ENCODE measurements at places on chromosomes 2 and 18. TPM values are rescaled to one million over a fixed set of nuclear protein-coding genes. Genes with fewer than 3 reads are reported as not detected.

DNA sequence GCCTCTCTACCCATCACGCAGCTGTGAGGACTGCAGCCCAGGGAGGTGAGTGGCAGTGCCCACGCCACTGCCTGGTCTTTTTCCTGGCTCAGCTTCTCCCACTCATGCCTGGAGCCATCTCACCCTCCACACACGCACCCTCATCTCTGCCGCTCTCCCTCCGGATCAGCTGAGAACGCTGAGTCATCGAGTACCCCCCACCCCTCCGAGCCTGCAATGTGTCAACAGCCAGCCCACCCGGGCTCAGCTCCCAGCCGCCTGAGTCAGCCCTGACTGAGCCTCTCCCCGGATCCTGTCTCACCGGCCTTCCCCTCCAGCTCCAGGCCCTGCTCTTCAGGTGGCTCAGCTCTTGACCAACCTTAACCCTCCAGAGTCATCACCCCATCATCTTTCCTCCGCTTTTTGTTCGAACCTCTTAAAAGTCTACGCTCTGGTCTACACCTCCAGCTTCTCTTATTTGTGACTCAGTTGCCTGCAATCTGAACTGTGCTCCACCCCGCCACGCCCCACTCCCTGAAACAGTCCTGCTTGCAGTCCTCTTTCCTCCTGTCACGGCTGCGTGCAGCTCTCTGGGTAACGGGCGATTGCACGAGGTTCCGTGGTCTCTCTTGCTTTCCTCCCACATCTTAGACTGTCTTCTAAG lies 94.4 kb upstream of the ASAP2 start:
- DNase-seq: peak; percentile 81

DNA sequence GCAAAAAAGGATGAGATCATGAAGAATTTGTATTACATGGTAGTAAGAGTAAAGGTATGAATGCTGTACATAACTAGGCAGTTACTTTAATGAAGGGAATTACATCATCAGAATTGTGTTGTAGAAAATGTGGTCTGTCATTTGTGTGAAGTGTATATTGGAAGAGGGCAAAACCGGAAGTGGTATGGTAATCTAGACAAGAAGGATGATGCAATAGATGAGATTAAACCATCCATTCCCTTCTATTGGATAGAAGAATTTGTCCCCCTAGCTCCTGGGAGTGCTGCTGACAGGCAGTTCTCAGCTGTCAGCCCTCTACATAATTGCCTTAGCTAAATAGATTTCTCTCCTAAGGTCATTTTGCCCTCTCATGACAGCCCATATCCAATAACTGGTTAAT lies 55.9 kb upstream of the BARD1 start:
- peak; percentile 1 for DNase-seq

The LYPD6 gene
- total RNA-seq: 16.6 TPM

The CNTNAP5 gene
- total RNA-seq: not detected

DNA sequence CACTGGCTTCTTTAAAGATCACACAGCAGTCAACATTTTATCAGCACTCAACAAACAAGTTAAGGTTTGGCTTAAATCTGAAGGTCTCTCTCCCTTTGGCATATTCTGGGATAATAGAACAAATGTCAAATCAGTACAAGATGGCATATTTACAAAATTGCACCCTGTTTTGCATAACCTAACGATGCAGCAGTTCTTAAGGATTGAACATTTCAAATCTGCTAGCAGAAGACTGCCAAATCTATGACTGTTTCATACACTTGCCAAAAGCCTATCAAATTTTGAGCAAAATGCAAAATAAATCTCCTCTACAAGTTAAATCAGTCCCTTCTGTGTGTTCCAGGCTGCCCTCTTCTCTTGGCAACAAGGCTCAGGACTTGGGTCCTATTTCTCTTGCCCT lies 73.6 kb downstream of the DPP4 start:
- DNase-seq: no peak

DNA sequence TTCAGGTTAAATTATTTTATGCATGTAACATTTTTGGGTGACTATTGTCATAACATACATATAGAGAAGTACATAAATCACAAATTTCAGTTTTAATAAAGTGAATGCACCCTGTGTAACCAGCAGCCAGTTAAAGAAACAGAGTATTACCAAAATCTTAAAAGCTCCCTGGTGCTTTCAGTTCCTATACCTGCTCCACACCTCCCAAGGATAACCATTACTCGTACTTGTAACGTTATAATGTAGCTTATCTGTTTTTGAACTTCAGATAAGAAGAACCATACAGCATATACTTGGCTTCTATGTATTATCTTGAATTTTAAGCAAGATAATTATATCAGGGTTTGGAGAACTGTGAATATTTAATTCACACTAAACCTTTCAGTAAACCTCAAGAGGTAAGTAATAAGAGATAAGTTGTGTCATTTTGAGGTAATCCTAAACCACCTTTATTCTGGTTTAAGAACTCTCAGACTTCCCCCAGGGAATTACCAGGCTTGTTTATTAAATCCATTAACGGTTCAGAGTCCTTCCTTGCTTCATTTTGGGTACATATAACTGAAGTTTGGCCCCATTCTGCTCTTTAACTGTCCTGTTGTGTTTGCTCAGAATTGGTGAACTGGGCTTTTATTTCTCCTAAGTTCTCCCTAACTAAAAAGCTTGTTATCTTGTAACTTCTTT lies 58.6 kb downstream of the LCLAT1 start:
- no peak for DNase-seq

- DNase-seq: no peak
Observed at GRCh38 chr18:45783097-45784075, 42.1 kb upstream of the SIGLEC15 start.

GRCh38 chr2:64018701-64019082 lies 536 bp downstream of the VPS54 start:
- peak; percentile 70 for DNase-seq

The SLC4A5 gene
- not detected for total RNA-seq

GRCh38 chr2:137748533-137748932 lies 215.7 kb upstream of the HNMT start:
- no peak for DNase-seq

The RAMP1 gene
- total RNA-seq: 13.5 TPM

GRCh38 chr2:162118166-162119031 lies 33.6 kb downstream of the GCG start:
- DNase-seq: peak; percentile 88

DNA sequence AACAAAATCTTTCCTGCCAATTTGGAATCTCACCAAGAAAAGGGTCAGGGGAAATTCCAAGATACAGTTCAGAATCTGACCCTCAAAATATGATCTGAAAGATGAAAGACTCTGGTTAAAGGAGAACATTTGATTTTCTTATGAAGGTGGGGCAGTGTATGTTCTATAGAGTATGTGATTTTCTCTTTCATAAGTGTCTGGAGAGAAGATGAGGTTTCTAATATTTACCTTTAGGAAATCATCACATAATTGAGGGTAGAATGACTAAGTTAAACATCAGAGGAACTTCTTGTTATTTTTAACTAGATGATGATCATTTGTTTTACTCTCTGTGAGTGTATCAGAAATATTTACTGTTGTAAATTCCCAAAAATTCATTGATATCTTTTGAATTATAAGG lies 27.8 kb upstream of the MBOAT2 start:
- no peak for DNase-seq

The ERBB4 gene
- not detected for total RNA-seq

DNA sequence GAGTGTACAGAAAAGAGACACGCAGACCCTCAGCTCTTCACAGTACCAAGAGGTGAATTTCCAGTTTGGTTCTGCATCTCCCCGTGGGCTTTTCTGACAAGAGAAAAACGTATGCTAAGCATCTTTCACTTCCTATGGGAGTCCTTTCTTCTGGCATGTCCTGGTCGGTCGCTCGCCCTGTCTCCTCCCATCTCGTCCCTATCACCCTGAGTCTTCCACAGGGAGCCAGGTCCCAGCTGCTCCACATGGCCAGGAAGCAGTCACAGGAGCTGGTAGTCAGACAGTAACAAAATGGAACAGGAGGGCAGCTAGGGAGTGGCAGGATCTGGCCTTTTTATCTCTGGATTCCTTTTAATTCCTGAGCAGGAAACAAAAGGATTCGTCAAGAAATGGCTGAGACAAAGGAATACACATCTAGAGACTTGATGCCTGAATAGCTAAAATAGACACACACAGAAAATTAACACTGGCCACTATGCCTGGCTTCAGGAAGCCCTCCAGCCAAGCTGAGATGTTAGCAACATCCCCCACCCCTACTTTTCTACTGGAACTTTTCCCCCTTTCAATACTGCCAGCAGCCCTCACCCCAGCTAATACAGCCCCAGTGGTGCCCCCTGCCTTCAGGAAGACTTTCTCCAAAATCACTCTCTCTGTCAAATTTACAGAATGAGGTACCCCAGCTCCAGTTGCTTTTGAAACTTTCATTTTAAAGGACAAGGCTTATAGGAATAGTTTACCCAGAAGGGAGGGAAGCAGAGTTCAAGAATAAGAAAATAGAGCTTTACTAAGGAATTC lies 136.1 kb downstream of the DNER start:
- no peak for DNase-seq

- no peak for DNase-seq
Observed at GRCh38 chr2:58163913-58164312, 77.2 kb downstream of the FANCL start.

DNA sequence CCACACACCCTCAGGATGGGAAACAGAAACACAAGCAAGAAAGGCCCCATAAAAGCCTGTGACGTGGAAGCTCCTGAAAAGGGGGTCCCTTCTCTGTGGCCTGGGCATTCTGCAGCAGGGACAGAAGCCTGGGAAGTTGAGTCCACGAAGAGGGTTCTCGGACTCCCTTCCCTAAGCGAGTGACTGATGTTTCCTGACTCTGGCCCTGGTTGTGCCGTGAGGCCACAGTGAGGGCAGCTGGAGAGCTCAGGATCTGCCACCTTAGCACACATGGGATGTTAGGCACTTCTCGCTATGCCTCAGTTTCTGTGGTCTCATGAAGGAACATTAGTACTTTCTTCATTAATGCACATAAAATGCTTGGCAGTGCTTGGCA lies 87.2 kb upstream of the ZFP36L2 start:
- DNase-seq: no peak

DNA sequence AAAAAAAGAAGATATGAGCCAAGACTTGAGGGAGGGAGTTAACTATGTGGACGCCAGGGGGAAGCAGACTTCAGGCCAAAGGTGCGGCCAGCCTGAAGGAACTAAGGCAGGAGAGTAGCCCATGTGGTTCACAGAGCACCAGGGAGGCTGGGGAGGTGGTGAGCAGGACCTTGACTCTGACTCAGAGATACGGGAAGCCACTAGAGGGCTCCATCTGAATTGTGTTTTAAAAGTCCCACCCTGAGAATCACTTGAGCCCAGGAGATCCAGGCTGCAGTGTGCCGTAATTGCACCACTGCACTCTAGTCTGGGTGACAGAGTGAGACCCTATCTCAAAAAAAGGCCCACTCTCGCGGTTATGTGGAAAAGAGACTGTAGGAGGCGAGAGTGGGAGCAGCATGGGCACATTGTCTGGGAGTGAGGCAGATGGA lies 12.3 kb downstream of the CEP192 start:
- DNase-seq: peak; percentile 50

The OTX1 gene
- 2.6 TPM for total RNA-seq

DNA sequence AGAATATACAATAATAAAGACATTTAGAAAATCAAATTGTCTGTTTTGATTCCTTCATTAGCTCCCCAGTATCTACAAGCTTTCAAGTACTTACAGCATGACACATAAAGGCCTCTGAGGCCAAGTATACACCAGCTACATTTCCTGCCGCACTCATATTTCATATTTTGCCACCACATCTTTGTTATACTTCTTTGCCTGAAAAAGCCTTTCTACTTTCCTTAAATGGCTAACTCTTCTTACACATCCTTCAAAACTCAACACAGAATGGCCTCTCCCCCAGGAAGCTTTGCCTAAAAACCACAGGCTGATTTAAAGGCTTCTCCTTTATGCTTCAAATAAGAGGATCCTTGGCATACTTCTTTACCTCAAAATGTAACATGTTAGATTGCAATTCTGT lies 4.5 kb downstream of the STK17B start:
- DNase-seq: peak; percentile 83

The BOLL gene
- total RNA-seq: not detected

DNA sequence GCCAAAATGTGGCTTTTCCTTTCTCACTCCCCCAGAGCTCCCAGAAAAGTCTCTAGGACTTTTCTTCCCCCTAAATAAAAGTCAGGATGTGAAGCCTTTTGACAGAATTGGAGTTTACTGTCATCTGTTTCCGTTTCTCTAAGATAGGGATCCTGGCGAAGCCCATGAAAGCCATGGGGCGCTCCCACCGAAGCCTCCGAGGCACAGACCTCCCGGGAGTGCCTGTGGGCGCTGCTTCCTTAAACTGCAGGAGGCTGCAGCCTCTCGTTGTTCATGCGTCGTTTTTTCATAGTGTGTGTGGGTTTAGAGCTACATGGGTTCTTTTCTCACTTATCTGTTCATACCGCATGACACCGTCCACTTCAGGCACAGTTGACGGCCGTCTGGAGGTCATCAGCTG lies 56.8 kb downstream of the ASAP2 start:
- DNase-seq: no peak

All from LHCN-M2 (cell line).